ENCODE measurements at places on chromosomes 6 and 20.

DNA sequence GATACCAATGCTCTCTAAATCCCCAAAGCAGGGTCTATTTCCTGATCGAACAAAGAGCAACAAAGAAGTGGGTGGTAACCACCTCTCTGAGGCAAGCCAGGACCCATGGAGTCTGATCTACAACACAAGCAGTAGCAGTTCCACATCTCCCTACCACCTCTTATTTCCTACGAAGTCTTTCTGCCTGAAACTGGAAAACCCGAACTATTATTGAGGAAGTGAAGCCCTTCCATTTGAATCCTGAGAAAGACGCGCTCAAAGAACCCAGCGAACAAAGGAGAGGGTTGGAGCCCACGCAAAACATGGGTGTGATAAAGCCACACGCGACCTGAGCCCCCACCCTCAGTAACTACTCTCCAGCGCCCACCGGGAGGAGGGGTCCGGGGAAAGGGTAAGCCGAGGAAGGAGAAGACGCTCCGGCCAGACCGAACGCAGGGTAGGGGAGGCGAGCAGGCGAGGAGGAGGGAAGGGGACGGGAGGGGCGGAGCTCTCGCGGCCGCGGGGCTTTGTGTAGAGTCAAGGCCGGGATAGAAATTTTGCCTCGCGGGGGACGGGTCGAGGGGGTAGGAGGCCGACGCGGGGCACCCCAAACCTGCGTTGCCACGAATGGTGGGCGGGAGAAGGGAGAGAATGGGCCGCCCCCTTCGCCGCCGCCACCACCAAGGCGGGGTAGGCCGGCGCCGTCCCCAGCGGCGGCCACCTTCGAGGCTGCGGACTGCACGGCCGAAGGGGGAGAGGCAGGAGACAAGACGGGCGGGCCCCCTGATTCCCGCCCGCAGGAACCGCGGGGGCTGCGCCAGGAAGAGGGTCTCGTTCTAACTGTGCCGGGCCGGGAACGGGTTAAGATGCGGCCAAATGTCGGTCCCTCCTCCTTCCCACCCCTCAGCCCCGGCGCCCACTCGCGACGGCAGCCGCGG, 802 bp downstream of the HDAC2 start:
- peak; percentile 80 for DNase-seq

GRCh38 chr6:39453241-39453640, 130.7 kb upstream of the KCNK16 start:
- no peak for DNase-seq

DNA sequence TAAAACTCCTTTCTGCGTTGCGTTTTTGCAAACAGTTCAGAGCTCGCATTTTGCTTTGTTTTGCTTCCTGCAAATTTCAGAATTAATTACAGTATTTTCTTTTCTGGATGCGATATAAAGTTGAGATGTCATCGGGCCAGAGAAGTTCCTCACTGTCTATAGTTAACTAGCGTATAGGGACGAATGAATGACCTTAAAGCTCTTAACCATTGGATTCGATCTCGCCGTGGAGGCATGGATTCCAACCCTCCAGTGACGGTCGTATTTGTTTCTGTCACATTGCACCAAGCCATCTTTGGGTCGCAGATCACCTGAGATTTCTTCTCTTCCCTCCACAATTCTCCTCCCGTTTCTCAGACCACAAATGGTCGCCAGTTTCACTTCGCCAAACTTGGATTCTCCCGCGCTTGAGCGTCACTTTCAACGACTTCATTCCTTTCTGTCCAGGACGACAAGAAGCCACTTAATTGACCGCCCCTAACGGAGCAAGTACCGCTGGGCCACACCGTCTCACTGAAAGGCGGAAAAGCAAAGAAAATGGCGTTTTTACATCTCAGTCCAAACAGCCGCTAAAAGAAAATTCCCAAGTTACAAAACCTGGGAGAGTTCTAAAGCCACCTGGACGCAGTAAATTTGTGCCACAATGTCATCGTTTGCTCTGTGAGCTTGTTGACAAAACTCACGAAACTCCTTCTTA, 85.3 kb upstream of the ZNF184 start:
- no peak for DNase-seq

GRCh38 chr20:13677241-13677640, 38.5 kb upstream of the TASP1 start:
- DNase-seq: no peak

DNA sequence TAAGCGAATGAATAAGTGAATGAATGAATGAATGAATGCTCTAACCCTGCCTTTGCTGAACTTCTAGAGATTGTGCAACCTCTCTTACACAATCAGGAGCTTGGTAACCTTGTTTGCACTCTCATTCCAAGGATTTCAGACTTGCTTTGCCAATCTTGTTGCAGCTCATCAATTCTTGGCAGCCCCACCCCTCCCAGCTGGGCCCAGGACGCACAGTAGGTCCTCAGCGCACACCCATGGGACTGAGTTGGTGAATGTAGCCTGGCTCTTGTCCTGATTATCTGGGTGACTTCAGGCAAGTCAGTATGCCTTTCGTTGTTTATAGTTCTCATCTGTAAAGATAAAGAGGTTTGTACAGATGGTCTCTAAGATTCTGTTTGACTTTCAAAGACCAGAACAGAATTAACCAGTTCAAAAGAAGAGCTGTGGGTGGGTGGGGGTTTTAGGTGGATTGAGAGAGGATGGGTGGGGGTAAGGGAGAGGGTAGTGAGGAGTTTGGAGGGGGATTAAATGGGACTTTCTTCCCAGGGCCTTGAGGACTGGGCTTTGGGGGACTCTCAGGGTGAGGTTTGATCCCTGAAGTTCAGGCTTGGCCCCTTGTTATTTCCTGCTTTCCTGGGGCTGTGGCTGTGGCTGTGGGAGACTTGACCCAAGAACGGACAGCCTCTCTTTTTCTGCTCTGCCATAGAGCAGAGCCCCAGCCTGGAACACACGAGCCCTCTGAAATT, 33.2 kb downstream of the VEGFA start:
- peak; percentile 57 for DNase-seq

DNA sequence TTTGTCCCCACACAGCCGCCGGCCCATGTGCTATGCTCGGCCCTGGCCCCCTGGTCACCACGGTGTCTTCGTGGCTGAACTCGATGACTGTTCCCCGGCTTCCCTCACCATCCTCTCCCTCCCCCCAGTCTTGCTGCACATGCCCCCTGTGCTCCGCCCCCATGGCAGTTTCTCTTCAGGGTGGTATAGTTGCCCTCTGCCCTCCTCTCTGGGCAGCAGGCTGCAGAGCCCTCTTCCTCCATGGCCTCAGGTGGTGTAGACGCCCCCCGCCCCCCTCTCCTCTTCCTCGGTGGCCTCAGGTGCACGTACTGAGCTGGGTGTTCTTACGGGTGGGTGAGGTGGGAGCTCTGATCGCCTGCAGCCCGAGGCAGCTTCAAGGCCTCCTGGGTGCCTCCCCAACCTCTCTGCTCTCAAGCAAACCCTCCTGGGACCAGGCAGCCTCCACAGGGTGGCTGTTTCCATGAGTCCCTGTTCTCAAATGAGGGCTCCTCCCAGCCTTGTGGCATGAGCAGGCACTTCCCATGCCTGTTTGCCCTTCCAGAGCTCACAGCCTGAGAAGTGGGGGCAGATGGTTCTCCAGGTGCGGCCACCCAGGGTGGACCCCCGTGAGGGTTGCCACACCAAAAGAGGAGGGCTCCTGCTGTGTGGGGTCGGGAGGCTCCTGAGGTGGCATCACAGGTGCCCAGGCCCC, 24.8 kb downstream of the COL20A1 start:
- peak; percentile 38 for DNase-seq

DNA sequence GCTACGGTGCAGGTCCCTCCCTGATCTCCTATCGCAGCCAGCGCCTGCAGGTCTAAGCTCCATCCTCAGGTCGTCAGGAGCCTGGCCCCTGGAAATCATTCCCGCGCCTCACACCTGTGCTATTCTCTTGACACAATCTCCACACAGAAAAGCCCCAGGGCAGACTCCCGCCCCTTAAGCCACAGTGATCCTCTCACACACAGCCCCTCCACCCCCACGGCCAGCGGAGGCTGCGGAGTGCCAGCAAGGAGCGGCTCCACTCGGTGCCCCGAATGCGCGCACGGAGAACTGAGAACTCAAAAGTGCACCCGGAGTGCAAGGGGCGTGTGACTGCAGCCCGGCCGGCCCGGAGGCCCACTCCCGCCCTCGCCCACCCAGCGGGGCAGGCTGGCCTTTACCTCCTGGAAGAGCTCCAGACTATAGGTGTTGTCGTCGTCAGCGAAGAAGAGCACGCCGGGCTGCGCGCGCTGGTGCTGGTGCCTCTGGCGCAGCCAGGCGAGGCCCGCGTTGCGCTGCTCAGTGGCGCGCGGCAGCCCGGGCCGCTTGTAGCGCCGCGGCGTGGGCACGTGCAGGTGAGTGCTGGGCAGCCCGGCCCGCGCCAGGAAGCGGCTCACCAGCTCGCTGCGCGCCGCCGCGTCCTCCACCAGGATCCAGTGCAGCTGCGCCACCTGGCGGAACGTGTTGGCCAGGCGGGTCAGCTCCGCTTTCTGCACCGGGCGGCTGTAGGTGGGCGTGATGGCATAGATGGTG, 1.2 kb downstream of the B3GAT2 start:
- peak; percentile 73 for DNase-seq

- peak; percentile 90 for DNase-seq
These were observed 67.2 kb upstream of the TBC1D7 start for GRCh38 chr6:13395272-13396237.

- peak; percentile 72 for DNase-seq
These were observed 537 bp downstream of the TCP1 start for GRCh38 chr6:159788753-159789376.

DNA sequence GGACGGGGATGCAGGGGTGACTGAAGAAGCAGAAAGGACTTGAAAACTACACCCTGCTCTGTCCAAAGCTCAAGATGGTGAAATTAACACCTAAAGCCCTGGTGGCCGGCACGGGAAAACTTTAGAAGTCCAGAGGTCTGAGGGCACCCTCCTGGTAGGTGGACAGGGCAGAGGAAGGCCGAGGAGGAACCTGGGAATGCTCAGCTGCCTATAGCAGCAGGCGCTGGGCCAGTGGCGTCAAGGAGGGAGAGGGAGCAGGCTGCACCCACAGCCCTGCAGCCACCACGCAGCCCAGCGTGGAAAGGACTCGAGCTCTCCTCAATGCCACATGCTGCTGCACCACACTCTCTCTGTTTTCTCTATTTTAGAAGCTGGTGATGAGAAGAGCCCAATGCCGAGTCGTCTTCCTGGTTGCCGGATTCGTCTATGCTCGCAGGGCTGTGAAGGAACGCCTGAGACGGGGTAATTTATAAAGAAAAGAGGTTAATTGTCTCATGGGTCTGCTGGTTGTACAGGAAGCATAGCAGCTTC, 248.3 kb upstream of the AFDN start:
- DNase-seq: no peak

- DNase-seq: peak; percentile 12
These were observed 1.3 kb downstream of the CEP85L start for GRCh38 chr6:118649918-118650581.

- DNase-seq: no peak
These were observed 924.1 kb downstream of the EPHA7 start for GRCh38 chr6:92495242-92495641.

- DNase-seq: no peak
These were observed 201.6 kb downstream of the ISM1 start for GRCh38 chr20:13422637-13423036.

DNA sequence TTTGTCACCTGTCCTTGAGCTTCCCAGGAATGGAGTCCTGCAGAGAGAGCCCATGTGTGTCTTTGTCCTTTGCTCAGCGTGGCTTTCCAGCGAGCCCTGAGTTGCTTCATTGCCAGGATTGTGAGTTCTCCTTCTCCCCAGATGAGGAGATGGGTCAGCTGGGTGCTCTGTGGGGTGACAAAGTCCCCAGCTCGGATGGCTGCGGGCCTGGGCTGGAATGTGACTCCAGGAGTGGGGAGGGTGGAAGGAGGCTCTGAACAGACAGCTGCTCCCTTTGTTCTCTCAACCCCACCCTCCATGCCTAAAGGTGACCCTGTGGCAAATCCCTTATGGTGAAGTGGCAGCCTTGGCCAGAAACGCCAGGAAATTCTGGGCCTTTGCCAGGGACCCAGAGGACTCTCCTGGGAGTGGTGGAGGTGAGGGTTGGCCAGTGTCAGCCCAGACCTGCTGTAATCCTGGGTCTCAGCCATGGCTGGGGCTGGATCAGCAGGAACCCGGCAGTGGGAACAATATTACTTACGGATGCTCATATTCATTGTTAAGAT, 44.4 kb upstream of the CST5 start:
- no peak for DNase-seq

DNA sequence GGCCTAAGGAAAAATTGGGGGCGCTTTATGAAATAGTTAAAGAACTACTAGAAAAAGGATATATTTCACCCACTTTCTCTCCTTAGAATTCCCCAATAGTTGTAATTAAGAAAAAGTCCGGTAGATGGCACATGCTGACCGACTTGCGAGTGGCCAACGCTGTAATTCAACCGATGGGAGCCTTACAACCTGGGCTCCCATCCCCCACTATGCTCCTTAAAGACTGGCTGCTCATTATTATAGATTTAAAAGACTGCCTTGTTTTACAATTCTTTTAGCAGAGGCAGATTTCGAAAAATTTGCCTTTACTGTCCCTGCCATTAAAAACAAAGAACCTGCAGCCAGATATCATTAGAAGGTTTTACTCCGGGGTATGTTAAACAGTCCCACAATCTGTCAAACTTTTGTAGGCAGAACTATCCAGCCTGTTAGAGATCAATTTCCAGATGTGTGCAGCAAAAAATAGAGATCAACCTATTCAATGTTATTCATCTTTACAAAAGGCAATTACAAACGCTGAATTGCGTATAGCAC, 58.5 kb upstream of the PRSS16 start:
- peak; percentile 85 for DNase-seq

DNA sequence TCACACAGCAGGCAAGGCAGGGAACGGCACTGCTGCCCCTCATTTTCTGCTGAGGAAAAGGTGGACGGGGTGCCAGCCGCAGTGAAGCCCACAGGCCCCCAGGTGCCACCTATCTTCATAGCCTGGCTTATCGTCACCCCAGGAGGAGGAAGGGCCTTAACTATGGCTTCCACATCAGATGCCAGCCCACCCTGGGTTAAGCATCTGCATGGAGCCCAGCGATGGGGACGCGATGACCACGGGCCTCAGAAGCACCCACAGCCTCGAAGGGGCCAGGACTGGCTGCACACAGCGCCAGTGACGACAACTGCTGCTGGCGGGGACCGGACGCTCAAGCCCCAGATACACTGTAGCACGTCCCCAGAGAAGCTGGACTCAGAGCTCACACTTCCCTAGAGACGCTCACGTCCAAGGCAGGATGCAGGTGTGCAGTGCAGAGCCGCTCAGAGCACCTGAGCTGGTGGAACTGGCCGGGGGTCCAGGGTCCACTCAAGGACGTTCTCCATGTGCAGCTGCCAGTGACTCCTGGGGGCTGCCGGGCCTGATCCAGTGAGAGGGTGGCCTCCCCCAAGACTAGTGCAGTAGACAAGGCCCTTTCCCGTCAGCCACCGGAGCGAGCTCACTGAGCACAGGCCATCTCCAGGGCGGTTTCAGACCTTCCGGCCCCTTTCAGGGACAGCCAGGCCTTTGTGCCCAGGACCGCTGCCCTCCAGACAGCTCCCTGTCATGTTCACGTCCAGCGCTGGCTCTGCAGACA, 83.0 kb downstream of the YTHDF1 start:
- no peak for DNase-seq

- no peak for DNase-seq
These were observed 8.6 kb downstream of the SNPH start for GRCh38 chr20:1274485-1275311.

Data from NB4 (cell line).